COLO829 (cell line): ENCODE measurements at places on chromosomes 1 and 21.

DNA sequence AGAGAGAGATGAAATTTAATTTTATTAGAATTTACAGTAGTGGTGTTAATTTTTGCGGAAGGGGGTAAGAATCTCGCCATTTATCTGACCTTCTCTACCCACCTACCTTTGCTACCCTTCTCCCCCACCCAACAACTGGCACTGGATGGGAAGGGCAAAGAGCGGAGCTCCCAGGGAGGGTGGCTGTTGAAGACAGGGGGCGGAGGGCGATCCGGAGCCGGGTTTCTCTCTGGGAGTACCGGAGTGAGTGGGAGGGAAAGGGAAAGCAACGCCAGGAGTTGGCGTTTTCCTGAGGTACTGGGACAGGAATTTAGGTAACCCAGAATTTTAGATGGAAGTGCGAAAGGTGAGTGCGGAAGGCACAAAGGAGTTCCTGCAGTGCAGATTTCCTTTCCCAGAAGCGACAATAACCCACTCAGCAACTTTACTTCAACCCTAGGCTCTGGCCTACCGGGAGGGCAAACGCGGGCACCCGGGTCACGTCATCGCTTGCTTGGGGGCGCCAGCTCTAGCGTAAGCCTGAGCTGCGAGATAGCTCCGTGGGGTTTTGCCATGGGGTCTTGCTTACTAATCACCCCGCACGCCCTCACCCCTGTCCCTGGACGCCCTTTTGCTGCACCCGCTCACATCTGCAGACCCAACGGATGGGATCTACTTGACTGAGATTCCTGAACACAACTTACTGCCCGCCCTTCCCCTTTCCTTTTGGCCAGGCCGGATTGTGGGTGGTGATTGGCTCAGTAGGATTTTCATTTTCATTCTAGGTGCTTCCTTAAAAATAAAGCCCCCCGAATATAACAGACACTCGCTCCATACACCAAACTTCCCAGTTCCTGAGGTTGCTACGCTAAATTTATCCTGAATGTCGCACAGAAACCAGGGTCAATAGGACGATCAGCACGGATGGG is 413.0 kb upstream of the ESRRG start:
- DNase-seq, result no peak

- peak; percentile 2 for DNase-seq
Observed at GRCh38 chr1:97820470-97821188, 100.2 kb downstream of the DPYD start.

- DNase-seq, result no peak
Observed at GRCh38 chr1:170310951-170311350, 165.2 kb downstream of the NTMT2 start.

- DNase-seq, result no peak
Observed at GRCh38 chr1:216176970-216177369, 246.3 kb downstream of the USH2A start.

DNA sequence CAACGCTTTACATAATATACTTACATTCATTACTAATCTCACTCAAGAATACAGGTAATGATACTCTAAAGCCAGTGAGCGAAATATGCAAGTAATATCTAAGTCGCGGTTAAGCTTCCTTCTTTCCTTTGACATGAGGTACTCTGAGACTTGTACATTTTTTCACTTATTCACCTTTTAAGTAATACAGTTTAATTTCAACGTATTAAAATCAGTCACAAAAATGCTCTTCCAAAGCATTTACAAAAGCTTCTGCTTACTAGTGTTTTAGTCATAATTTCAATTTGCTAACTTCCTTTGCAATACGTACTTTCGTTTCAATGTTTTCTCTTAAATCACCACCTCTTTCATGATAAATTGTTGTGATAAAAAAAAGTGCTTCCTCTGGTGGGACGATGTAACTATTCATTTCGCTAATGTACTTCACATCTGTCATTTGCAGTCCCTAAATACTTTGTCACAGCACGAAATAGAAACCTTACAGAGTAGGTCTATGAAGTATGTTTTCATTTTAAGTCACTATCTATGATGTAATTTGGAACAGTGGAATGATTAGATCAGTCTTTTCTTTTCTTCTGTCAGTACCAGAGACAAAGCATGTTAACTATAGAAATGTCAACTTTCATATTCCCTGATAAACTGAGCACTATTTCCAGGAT is 34.0 kb upstream of the ADGRL4 start:
- peak; percentile 6 for DNase-seq

DNA sequence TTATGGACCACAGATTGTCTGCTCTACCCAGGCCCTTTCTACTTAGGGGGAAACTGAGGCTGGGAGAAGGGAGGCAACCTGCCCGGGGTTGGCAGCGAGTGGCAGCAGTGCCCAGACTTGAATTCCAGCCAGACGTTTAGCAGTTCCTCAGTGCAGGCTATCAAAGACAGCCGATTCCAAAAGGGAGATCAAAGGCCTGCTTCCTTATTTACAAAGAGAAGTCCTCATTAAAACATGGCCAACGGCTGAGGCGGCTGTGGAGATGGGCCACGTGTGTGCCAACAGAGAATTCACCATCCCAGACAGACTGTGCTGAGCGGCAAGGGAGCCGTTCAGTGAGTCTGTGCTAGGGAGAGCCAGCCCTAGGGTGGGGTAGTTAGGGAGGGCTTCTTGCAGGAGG is 27.7 kb downstream of the C1QB start:
- DNase-seq, result no peak

GRCh38 chr1:32465578-32465933 is 684 bp downstream of the ZBTB8B start:
- DNase-seq, result no peak

- DNase-seq, result no peak
Observed at GRCh38 chr1:160413716-160414115, 13.4 kb downstream of the VANGL2 start.

DNA sequence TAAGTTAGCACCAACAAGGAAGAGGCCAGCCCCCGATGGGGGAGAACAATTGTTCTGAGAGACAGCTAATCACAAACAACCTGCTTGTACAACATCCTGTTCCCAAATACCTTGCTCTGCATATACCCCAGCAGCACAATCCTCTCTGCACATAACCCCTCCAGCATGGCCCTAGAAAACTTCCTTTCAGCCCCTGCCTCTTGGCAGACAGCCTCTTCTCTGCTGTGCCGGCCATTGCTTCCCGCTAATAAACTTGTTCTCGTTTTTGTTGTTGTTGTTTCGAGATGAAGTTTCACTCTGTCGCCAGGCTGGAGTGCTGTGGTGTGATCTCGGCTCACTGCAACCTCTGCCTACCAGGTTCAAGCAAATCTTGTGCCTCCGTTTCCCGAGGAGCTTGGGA is 392.7 kb downstream of the SMYD3 start:
- no peak for DNase-seq

DNA sequence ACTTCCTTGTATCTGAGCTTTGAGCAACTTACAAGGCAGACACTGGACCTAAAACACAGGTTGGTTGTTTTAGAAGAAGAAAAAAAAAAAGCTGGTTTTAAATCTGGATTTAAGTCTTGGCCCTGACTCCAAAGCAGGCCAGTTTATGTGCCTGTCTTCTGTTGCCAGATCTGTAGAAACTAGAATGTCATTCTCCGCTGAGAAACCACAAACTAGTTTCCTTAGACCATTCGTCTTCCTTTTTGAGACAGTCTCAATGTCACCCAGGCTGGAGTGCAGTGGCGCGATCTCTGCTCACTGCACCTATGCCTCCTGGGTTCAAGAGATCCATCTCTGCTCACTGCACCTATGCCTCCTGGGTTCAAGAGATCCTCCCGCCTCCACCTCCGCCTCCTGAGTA is 33.9 kb downstream of the APP start:
- DNase-seq, result no peak

DNA sequence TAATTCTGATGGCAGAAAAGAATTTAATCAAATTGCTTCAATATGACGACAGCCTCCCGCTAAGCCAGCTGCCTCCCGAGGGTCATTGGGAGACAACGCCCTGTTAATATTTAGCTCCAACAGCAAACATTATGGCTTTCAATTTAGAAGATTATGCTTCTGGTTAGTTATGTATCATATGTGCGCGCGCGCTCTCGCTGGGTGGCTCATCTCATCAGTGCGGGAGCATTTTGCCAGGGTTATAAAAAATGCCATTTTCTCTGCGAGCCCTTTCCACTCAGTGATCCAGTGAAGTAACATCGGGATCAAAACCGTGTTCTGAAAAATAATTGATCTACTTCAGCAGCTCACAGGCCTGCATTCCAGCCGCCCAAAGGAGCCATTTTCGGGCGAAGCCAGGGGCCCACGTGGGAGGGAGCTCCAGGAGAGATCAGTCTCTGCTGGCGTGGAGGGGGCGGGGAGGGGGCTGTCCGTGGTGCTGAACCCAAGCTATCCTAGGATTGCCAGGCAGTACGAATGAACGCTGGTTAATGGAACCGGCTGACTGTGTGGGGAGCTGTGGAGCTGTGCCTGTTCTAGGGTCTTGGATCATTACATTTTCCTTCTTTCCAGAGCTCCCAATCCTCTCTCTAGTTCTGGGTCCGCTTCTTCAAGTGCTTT is 219.1 kb upstream of the ZC3H12A start:
- peak; percentile 34 for DNase-seq

- DNase-seq, result peak; percentile 69
Observed at GRCh38 chr1:63674238-63674864, 81.1 kb downstream of the PGM1 start.

- DNase-seq, result no peak
Observed at GRCh38 chr1:196933531-196934189, 9.9 kb upstream of the CFHR2 start.

DNA sequence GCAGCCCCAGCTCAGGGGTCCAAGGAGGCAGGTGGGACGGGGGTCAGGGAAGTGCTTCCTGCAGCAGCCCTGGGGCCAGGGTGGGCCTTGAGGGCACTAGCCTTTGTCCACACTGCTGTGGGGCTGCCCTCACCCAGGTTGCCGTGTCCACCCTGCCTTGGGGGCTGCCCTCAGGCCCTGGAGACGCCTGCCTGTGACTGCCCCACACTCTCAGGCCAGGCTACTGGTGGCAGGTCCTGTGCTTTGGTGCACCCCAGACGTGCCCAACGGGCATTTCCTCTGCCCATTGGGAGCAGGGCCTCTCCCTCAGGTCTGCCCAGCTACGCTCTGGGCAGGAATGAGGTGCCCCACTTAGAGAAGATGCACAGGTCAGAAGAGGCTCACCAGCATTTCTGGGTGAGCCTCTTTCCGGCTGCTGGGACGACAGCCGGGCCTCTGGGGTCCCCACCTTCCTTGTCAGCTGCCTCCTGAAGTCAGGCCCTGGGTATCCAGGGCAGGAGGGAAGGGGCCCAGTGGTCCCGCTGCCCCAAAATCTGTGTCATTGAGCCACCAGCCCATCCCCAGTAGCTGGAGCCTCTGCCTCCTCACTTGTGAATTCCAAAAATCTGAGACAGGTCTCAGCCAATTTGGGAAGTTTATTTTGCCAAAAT is 2.7 kb upstream of the MMEL1 start:
- DNase-seq, result no peak

DNA sequence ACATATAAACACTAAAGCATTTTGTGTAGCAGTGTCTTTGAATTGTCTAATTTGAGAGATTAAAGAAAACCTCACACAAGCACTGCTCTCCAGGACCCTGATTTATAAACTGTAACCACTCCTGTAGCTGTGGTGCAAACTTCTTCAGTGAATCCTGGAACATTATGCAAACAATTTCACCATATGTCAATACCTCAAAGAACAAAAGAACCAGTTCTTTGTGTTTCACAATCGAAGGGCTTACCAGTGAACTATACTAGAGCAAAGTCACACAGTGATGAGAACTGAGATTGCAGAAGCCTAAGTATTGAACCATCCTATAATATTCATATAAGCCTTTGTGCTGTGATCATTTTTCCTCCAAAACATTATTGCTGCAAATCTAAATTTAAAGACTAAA is 21.5 kb downstream of the DPH5 start:
- no peak for DNase-seq

DNA sequence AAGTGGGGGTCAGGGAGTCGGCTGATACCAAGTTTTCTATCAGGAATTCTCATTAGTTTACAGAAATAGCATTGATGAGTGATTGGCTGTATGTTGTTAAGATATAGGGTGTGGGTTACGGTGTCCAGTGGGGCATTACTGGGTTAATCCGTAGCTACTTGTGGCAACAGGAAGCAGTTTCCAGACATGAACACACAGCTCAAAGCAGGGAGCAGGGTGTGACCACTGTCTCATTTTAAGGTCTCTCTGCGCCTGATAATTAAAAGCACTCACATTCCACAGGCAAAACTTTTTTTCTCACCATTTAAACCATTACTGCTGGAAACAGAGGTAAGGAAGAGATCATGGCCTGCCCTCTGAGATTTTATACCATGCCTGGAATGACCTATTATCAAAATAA is 114.9 kb downstream of the SIK1 start:
- no peak for DNase-seq

DNA sequence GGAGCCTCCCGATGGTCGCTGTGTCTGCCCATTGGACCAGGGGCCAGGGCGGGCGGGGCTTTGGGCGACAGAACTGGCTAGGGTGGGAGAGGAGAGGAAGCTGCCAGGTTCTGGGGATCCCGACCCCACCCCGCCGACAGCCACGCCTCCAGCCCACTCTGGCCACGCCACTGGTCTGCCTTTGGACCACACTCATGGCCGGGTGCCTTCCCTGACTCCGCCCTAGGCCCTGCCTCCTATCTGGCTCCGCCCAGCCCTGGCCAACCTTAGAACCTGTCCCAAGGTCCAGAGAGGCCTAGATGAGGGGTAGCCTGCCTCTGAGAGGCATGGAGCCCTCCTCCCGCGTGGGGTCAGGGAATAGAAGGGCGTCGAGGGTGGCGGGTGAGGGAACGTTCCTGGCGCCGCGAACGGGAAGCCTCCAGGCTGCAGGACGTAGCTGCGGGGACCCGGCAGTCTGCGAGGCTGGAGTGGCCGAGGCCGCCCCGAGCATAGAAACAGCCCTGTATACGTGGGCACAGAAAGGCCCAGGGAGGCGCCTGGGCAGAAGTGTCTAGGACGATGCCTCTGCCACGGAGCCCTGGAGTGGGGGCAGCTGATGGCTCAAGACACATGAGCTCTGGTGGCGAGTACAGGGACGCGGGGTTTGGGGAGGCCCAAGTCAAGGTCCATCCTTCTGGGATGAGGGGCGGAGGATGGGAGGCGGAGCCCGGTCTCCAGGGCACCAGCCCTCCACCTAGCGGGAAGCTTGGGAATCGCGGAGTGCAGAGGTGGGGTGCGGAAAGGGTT is 11.5 kb upstream of the COL16A1 start:
- DNase-seq, result peak; percentile 78

- DNase-seq, result no peak
Observed at GRCh38 chr1:39081271-39082009, 55.3 kb downstream of the NDUFS5 start.

DNA sequence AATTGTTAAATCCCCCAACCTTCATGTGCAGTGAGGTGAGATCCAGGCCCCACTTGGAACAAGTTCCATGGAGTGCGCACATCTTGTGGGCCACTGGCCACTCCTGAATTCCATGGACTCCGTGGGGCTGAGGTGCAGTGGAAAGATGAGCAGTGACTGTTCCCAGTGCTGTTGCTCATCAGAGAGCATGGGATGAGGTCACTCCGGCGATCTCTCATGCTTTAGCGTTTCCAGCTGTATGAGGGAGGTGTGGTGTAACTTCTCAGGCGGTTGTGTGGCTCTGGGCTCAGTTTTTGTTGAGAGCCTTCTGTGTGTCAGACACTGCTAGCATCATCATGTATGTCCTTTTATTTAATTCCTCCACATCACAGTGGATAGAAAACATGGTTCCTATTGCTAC is 96.2 kb downstream of the GALNT2 start:
- no peak for DNase-seq
